Dermis microvascular lymphatic vessel endothelial cell (primary cell): ENCODE measurements at places on chromosomes 12 and 14.

- peak; percentile 47 for DNase-seq
Measured at GRCh38 chr12:4271717-4272423, 1.7 kb upstream of the CCND2 start.

GRCh38 chr14:60189923-60190840 is 25.0 kb upstream of the DHRS7 start:
- DNase-seq: no peak

DNA sequence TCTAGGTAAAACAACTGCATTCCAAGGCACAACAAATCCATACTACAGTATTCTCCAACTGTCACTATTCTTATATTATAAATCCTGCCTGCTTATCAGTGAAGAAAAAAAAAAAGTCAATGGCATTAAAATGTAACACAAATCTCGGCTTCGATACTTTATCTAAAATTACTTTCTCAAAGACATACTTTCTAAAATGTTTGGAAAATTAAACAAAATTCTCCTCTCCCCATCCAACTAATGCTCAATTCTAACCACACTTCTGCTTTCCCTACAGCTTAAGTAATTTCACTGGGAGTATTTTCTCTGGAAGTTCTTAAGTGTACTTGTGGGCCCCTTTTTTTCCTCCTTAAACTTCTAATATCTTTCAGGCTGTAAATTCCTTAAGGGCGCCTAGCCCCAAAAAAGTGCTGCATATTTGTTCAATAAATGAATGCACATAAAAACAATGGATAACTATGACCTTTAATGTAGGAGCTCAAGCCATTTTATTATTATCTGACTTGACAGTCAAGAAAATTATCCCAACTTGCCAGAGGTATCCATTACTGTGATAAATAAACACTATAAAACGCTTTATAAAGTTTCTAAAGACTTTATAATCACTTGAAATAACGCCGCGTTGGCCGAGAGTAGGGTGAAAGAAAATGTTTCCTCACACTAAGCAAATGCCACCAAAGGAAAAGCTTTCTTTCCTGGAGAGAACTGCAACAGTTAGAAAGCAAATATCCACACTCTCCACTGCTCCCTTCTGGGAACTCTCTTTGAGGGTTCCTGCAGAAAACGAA is 977 bp downstream of the HEATR5A start:
- no peak for DNase-seq

- no peak for DNase-seq
Measured at GRCh38 chr14:56162476-56162875, 44.3 kb downstream of the PELI2 start.

- no peak for DNase-seq
Measured at GRCh38 chr14:70956511-70956910, 49.3 kb downstream of the PCNX1 start.

DNA sequence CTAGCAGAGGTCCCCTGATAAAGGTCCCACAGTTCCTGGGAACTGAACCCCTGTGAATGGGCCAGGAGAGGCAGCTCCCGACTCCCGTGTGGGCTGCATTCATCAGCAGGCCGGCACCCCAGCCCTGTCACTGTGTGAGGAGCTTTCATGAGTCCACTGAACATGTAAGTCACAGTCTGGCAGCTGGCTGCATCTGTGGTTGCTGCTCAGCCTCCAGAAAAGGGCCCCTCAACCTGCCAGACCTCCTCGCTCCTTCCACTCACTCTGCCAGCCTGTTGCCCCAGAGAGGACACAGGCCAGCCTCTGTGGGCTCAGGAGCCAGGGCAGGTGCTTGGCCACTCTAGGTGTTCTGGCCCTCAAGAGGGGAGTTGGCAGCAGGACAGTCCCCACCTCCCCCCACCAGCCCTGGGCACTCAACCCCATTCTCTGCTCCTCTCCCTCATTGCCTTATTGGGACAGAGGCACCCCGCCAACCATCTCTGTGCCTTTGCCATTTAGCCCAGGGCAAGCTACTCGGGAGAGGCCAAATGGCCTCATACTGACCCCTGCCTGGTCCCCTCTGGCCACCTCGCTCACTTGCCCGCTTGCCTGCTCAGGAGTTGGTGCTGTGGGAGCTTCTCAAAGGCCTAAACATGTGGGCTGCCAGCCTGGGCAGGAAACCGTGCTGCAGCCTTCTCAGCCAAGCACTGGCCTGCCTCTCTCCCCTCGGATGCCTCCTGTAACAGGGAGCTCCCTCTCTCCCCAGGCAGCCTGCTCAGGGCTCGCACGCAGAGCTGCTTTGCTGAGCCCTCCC is 1.9 kb downstream of the RTL1 start:
- DNase-seq: no peak

DNA sequence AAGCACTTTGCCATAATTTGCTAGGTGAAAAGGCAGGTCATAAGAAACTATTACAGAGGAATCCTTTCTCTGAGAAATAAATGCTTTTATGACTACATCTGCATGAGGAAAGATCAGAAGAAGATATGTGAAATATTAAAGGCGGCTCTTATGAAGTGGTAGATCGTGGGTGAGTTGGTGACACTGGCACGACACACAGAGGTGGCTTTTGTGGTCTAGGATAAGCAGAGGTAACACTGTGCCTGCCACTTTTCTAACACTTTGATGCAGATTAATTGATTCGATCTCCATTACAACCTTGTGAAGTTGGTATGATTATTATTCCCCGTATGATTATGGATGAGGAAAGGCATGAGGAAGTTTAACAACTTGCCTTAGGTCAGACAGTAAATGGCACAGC is 60.0 kb upstream of the ELK3 start:
- DNase-seq: no peak

GRCh38 chr12:50508970-50509663 is 4.3 kb downstream of the DIP2B start:
- no peak for DNase-seq

DNA sequence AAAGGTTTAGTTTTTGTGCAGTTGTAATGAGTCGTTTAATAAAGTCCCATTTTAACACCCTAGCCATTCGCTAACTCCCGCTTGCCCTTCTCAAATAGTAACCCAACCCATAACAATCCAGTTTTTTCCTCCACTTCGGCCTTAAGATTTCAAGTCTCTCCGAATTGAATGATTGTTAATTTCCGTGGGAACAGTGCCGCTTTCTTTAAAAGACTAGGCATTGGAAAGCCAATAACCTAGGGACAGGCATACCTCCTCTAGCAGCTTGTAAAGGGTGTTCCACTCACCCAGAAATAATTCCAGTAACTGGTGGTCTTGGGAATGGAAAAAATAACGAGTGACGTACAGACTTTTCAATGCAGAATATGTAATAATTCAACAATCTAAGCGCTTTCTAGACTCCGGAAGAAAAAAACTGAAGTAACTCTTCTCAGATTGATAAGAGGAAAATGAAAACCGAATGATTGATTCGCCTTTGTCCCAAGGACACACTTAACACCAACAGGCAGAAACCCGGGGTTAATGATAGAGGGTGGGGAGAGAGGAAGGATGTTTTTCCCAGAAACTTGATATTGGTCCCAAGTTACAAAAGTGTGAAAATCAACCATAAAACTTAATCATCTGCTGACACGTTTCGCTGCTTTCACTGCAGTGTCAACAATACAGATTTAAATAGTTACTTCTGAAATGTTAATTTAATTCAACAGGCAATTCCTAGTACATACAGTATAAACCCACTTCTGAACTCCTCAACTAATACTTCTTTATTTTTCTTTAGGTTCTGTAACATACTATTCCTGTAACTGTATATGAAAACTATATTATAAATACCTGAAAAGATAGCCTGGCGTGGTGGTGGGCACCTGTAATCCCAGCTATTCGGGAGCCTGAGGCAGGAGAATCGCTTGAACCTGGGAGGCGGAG is 1.0 kb upstream of the SINHCAF start:
- no peak for DNase-seq

DNA sequence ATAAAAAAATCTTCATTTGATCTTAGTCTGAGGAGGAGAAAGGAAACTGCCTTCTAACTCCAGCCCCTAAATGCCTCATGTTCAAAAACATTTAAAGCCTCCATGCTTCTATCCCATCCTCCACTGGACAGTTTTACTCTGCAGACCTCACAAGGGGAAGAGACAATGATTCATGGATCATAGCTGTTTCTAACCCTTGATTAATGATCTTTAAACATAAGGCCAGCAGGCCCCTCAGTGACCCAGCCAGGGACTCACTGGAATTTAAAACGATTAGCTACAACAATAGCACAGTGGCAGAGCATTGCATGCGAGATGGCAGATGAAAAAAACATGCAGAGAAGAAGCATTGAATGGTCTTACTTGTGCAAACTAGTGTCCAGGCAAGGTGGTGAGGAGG is 6.0 kb downstream of the DCTN2 start:
- DNase-seq: no peak

DNA sequence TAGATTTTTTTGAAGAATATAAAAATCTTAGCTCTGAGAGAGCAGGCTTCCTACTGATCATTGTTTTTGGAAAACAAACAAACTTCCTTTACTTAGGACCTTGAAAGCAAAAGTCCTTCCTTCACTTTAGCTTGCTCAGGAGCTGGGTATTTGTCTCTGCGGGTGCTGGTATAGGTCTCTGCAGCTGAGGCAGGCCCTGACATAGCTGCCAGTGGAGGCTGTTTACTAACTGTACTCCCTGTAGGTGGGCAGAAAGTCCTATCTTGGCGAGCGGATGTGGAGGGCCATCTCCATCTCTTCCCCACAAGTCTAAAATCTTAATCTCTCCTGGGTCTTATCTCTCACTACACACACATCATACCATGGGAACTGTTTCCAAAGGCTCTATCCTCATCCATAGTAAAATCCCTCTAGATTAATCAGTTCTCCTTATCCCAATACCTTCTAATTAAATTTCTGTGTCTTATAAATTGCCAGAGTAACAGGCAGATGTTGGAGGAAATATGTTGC is 4.1 kb upstream of the MIA2 start:
- DNase-seq: no peak

GRCh38 chr14:45810152-45810872 is 557.3 kb upstream of the MIS18BP1 start:
- no peak for DNase-seq

DNA sequence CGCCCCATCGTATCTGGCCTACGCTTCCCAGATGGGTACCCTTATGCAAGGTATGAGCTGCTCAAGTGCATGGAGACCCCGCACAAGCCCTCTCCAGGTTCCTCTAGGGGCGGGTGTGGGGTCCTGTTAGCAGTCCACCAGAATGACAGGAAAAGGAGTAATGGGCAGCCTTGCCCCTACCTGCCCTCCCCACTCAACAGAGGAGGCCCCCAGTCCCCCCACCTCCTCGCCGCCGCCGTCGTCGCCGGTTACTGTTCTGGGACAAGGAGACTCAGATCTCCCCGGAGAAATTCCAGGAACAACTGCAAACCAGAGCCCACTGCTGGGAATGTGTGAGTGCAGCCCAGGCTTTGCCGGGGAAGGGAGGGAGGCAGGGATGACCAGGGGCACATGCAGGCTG is 6.0 kb downstream of the REC8 start:
- no peak for DNase-seq

GRCh38 chr14:50095895-50096294 is 20.5 kb downstream of the VCPKMT start:
- DNase-seq: no peak

GRCh38 chr14:54857830-54858269 is 44.8 kb downstream of the GCH1 start:
- DNase-seq: no peak

DNA sequence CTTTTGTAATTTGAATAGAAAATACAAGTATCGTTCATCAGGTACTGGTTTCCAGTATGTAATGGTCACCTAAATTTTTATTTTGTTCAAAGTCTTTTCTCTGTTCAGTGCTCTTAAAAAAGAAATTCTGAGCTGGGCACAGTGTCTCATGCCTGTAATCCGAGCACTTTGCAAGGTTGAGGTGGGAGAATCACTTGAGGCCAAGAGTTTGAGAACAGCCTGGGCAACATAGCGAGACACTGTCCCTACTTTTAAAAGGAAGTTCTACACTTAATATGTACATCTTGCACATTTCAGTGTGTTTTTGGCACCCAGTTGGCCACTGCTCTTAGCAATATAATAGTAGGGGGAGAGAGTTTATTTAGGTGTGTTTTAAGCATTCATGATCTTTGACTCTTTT is 27.9 kb downstream of the PCNX1 start:
- peak; percentile 15 for DNase-seq

DNA sequence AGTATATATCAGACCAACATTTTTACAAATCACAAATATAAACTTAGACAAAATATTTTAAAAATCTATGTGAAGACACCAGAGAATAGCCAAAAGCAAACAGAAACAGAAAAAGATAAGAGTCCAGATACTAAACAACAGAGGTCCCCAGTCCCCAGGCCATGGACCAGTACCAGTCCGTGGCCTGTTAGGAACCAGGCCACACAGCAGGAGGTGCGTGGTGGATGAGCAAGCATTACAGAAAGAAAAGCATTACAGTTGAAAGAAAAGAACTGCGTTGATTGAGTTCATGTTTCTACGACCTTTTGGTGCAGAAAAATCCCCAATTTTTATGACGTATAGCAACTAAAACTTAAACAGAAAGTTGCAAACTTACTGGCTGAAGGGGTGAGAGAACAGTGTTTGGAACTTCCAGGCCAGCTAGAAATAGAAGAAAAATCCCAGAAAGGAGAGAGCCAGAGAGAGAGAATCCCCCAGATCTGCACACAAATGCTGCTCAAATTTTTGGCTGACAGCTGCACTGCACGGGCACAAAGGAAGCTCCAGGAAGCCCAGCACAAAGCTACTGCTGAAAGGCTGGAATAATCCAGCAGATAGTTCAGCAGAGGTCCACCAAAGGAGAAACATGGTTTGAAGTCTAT is 159.6 kb upstream of the C14orf180 start:
- DNase-seq: no peak

DNA sequence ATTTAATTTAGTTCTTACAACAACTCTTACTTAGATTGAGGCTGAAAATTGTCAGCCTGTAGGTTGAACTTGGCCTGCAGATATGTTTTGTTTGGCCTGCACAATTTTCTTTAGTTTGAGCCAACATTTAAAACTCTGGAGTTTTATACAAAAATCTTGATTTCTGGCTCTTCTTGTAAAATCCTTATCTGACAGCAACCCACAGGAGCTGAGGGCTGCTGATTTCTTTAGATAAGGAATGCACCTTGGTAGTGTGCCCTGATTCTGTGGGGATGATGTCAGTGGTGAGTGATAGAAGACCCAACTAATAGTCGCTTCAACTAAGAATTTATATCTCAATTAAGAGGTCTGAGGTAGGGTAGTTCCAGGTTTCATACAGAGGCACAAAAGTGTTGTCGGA is 49.5 kb downstream of the SOCS2 start:
- DNase-seq: no peak

- no peak for DNase-seq
Measured at GRCh38 chr14:52313462-52313861, 650 bp upstream of the PTGER2 start.

DNA sequence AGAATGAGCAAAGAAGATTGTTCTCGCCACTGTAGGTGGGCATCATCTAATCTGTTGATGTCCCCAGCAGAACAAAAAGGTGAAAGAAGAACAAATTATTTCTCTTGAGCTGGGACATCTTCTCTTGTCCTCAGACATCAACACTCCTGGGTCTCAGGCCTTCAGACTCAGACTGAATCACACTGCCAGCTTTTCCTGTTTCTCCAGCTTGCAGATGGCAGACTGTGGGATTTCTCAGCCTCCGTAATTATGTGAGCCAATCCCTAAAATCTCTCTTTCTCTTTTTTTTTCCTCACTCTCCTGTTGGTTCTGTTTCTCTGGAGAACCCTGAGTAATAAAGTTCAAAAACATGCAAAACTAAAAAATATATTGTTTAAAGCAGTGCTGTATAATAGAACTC is 3.7 kb upstream of the TMPRSS12 start:
- no peak for DNase-seq
